ENCODE measurements at places on chromosomes 4 and X. TPM values are rescaled to one million over a fixed set of nuclear protein-coding genes. Genes with fewer than 3 reads are reported as not detected.

FGFBP2 gene
- 0.43 TPM for total RNA-seq

PABPC5 gene
- total RNA-seq: 4.7 TPM

P2RY8 gene
- total RNA-seq: 5.0 TPM

RUFY3 gene
- 41.8 TPM for total RNA-seq

DNA sequence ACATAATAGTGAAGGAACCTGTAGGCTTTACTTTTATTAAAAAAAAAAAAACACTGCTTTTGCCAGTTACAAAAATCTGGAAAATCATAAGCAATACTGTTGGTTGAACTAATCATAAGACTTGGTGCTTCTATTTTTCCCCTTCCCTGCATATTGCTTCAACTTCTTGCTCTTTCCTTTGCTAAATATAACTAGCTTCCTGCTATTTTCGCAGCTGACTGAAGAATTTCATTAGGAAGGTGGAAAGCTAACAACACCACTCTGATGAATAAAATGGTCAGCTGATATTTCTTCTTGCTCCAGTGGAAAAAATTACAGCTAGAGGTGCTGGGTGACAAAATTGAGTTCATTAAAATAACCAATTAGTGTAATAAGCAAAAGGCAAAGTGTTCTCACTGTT lies 39.3 kb downstream of the MEPE start:
- no peak overlapping the region for H3K27ac ChIP-seq
- H3K4me1 ChIP-seq: no peaks in the 10 kb centered on the region
- DNase-seq: no peak
- no peaks in the 10 kb centered on the region for H3K36me3 ChIP-seq
- H3K4me3 ChIP-seq: no peak overlapping the region

DNA sequence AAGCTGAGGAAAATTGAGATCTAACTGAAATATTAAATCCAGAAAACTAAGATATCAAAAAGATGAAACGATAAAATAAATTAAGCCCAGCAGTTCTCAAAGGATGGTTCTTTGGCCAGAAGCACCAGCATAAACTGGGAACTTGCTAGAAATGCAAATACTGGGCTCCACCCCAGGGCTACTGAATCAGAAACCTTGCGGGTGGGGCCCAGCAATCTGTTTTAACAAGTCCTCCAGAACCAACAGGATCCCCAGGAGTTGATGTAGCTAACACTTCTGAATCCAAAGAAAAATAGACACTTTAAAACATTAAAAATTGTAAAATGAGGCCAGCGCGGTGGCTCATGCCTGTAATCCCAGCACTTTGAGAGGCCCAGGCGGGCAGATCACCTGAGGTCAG lies 14.1 kb upstream of the TMEM154 start:
- H3K4me1 ChIP-seq: no peaks in the 10 kb centered on the region
- no peak overlapping the region for H3K4me3 ChIP-seq
- no peak for DNase-seq
- H3K27me3 ChIP-seq: no peaks in the 10 kb centered on the region
- no peaks in the 10 kb centered on the region for H3K36me3 ChIP-seq

ADAM29 gene
- total RNA-seq: 0.17 TPM

BCAP31 gene
- total RNA-seq: 232 TPM

- no peaks in the 10 kb centered on the region for H3K36me3 ChIP-seq
- no peak overlapping the region for H3K4me3 ChIP-seq
- H3K27ac ChIP-seq: no peak overlapping the region
- no peak for DNase-seq
- H3K27me3 ChIP-seq: no peaks in the 10 kb centered on the region
Observed at GRCh38 chr4:87419578-87420249, 2.7 kb upstream of the NUDT9 start.

- H3K4me3 ChIP-seq: no peak overlapping the region
- H3K27ac ChIP-seq: no peak overlapping the region
- no peak for DNase-seq
- H3K27me3 ChIP-seq: no peaks in the 10 kb centered on the region
- H3K36me3 ChIP-seq: no peaks in the 10 kb centered on the region
Observed at GRCh38 chr4:76192236-76192635, 21.4 kb downstream of the SCARB2 start.

NBDY gene
- total RNA-seq: 76.5 TPM

DNA sequence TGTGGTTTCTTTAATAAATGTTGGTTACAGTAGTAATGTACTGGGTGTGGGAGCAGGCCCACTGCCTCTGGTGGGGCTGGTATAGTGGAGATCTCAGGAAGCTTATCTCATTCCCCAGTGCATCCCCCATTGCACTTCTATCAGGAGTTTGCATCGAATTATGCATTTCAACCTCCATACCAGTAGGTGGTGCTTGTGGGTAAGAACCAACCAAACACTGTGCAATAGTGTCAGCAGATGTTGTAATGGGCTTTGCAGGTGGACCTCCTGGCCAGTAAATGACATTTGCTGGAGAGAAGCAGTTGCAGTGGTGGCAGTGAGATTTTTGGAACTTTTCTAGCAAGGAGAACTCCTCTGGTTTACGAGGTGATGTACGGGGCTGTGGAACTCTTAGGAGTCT lies 150.6 kb downstream of the POU3F4 start:
- H3K36me3 ChIP-seq: no peaks in the 10 kb centered on the region
- H3K4me1 ChIP-seq: no peaks in the 10 kb centered on the region
- no peak for DNase-seq
- no peak overlapping the region for H3K4me3 ChIP-seq
- peaks cover 3% of the 10 kb centered on the region for H3K27me3 ChIP-seq
- no peak overlapping the region for H3K27ac ChIP-seq

DNA sequence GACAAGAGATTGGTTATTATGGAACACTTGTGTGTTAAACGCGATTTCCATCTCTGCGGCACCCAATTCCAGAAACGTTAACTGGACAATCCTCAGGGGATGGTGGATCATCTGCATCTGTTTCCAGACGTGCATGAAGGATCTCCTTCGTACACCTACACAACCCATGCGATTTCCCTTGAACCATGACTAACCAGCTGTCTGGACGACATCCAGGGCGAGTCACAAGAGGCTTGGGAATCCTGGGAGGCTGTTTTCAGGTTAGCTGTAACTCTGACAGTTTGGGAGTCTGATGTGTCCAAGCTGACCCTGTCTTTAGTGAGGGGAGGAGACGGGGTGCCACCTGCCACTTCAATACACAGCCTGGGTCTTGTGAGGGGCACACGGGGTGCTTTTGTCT lies 84.5 kb downstream of the GATB start:
- peak; percentile 41 for DNase-seq
- H3K27me3 ChIP-seq: no peaks in the 10 kb centered on the region
- no peak overlapping the region for H3K27ac ChIP-seq
- no peaks in the 10 kb centered on the region for H3K4me1 ChIP-seq
- no peaks in the 10 kb centered on the region for H3K36me3 ChIP-seq
- H3K4me3 ChIP-seq: no peak overlapping the region

GRCh38 chr4:128831531-128832242 lies 22.2 kb downstream of the JADE1 start:
- H3K4me1 ChIP-seq: peaks cover 52% of the 10 kb centered on the region
- no peaks in the 10 kb centered on the region for H3K36me3 ChIP-seq
- no peak overlapping the region for H3K4me3 ChIP-seq
- H3K27ac ChIP-seq: peak overlapping the region; percentile 76
- no peaks in the 10 kb centered on the region for H3K27me3 ChIP-seq
- peak; percentile 76 for DNase-seq

DNA sequence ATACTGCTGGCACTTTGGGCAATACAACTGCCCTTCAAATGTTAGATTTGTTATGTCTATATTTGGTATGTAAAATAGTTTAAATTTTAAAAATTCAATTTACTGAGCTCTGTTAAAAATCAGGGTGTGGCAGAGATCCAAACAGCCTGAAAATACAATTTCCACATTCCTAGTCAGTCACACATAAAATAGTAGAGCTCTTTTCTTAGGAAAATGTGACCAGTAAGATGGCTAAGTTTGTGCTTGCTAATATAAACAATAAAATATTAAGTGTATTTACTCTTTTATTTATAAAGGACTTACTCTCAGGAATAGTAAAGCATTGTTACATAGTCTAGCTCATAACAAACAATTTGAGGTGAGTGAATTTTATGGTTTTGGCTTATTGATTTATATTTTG lies 200.2 kb downstream of the DKK2 start:
- H3K27ac ChIP-seq: no peak overlapping the region
- H3K27me3 ChIP-seq: no peaks in the 10 kb centered on the region
- no peaks in the 10 kb centered on the region for H3K4me1 ChIP-seq
- no peak for DNase-seq
- no peaks in the 10 kb centered on the region for H3K36me3 ChIP-seq

GRCh38 chr4:128009428-128009827 lies 44.2 kb downstream of the ABHD18 start:
- no peaks in the 10 kb centered on the region for H3K27me3 ChIP-seq
- no peaks in the 10 kb centered on the region for H3K4me1 ChIP-seq
- H3K27ac ChIP-seq: no peak overlapping the region
- no peak overlapping the region for H3K4me3 ChIP-seq
- H3K36me3 ChIP-seq: no peaks in the 10 kb centered on the region
- no peak for DNase-seq

GRCh38 chr4:127622921-127623796 lies 9.6 kb upstream of the INTU start:
- DNase-seq: peak; percentile 40
- H3K4me3 ChIP-seq: no peak overlapping the region
- H3K4me1 ChIP-seq: peaks cover 9% of the 10 kb centered on the region
- H3K36me3 ChIP-seq: no peaks in the 10 kb centered on the region

Data from adrenal gland (tissue), 19 donors.